HTR-8/SVneo (cell line): ENCODE measurements at places on chromosomes 4 and X.
A peak's percentile ranks its signal among the peaks of the same experiment; 100 is the strongest.

DNA sequence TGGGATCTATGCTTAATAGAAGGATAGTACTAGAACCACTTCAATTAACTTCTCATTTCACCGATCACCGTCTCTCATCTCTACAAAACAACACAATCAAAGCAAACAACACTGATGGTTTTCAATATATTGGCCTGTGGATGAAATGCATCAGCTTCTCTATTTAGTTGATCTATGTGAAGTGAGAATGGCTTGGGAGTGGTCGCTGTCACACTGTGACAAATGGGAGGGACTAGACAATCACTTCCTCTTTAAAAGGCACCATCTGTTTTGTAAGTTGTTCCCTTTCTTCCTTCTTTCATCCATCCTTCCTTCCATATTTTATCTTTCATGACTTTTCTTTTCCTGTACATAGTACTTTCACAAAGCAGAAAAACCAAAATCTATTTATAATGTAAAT, 23.9 kb upstream of the NWD2 start:
- no peak for DNase-seq

DNA sequence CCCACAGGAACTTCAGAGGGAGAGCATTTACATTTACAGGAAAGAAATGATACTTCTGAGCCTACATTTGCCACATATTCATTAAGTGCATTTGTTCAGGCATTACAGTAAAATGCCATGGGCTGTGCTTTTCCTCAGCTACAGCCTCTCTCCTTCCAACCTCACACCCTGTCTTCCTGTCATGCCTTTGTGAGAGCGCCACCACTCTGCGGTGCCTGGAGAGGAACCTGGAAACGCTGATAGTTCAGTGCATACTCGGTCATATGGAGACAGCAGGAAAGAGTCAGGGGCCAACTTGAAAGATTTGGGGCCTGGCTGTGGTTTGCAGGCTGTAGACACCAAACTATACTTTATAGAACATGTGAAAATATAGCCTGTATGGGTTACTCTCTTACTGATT, 40.5 kb downstream of the NFKB1 start:
- no peak for DNase-seq

GRCh38 chr4:139295942-139296299, 5.4 kb upstream of the NAA15 start:
- DNase-seq: no peak

GRCh38 chr4:140096921-140097320, 57.1 kb downstream of the MAML3 start:
- no peak for DNase-seq

GRCh38 chr4:20603671-20604313, 96.5 kb upstream of the PACRGL start:
- peak; percentile 30 for DNase-seq

- no peak for DNase-seq
These were observed 19.6 kb downstream of the VBP1 start for GRCh38 chrX:155235891-155236290.

DNA sequence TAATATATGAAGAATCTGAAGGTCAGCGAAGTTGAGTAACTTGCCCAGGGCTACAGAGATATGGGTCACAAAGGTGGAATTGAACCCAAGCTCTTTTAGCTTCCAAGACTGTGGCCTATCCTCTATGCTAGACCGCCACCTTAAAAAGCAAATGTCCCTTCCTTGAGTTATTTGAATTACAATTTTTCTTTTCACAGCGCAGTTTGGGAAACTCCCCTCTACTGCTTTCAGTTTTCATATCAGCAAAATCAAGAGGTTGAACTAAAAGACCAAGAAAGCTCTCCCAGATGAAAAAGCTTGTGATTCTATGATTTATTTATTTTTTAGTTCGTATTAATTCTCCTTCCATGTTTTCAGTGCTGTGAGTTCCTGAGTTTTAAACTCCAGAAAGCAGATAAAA, 174.5 kb upstream of the C1QTNF7 start:
- no peak for DNase-seq

DNA sequence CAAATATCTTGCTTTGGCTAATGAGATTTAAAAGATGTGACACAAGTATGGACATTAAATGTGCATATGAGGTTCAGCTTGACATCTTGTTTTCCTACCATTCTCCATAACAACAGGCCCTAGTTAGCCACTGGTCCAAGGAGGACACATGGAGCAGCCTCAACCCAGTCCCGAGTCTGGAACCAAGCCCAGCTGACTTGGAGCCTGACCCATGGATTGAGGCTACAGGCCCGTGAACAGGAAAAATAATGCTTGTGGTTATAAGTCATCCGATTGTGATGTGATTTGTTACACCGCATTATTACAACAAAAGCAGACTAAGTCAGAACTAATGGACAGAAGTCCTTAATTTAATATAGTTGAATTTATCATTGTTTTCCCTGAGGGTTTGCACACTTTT, 123.2 kb upstream of the BANK1 start:
- no peak for DNase-seq

DNA sequence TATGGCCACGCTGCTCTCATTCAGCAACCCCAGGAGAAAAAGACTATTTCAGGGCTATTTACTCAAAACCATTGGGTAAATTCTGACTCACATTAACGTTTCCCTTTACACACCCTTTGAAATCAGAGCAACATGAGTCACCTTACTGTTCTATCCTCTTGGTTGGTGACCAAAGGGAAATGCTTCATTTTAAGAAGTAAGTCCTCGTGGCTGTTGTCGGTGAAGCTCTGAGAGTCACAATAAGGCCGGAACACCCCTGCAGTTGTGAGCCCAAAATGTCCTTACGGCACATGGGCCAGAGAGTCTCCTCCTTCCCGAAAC, 56.3 kb upstream of the SPRY1 start:
- no peak for DNase-seq

GRCh38 chrX:6708041-6708440, 173.1 kb upstream of the VCX3A start:
- no peak for DNase-seq

DNA sequence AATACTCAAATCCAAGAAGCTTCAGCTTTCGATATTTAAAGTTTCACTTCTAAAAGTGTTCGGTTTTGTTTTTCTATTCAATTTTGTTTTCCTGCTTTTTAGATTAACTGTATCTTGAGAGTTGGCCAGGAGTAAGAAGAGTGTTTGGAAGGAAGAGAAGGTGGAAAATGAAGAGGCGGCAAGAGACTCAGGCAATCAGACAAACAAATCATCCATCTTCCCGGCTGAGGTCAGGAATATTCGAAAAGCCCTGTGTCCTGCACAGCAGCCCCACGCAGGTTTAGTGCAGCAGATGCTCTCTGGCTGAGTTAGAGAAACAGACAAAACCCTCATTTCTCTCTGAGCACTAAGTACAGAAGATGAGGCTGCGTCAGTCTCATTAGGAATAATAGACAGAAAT, 330.3 kb upstream of the NOCT start:
- DNase-seq: no peak

- DNase-seq: no peak
These were observed 8.3 kb downstream of the SEC24B start for GRCh38 chr4:109441862-109442458.

DNA sequence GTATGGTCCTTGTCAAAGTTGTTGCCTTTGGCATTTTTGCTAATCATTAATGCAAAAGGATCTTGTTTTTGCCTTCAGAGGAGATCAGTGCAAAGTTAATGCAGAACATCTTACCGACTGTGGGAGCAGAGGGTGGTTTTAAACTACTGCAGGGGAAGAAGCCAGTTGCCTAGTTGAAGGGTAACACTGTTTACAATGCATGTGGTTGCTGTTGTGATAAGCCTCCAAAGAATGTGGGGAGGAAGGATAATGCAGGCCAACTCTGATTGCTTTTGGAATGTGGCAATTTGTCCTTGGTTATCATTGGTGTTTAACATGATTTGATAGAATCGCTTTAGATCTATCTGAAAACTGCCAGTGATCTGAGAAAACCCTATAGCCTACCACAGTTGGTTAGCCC, 204.3 kb upstream of the TLL1 start:
- DNase-seq: no peak

DNA sequence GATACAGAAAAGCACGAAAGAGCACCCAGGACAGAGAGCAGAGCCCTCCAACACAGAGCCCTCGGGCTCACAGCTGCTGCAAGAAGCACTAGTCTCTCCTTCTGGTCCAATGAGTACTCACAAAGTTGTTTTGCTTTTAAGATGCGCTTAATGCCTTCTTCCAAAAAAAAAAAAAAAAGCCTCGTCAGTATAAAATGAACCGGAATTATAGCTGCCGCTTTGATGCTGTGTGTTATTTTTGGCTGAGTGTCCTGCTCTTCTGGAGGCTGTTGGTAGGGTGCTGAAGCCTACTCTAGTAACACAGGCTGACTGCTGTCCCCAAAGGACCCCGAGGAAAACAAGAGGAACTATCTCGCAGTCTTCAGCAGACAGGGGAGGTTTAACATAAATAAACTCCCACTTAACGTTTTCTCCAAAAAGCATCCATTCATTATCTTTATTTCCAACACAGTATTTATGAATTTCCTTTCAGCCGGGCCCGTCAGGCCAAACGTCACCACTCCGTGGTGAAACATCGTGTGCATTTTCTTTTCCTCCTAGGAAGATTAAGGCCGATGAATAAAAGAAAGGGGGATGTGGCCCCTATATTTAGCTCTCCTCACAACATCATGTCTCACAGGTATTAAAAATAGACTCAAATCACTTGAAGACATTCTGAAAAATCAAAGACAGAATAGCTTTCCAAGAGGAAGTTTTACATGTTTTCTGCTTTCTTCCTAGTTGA, 213.7 kb upstream of the PPARGC1A start:
- no peak for DNase-seq

GRCh38 chr4:3311095-3311372, 18.2 kb downstream of the RGS12 start:
- DNase-seq: no peak

DNA sequence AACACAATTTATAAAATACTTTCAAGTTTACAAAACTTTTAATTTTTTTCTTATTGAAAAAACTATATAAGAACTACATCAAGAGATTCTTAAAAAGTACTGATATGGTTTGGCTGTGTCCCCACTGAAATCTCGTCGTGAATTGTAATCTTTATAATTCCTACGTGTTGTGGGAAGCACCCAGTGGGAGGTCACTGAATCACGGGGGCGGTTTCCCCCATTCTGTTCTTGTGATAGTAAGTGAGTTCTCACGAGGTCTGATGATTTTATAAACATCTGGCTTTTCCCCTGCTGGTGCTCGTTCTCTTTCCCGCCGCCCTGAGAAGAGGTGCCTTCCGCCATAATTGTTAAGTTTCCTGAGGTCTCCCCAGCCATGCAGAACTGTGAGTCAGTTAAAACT, 88.5 kb downstream of the FRAS1 start:
- DNase-seq: no peak

- no peak for DNase-seq
These were observed 14.9 kb upstream of the PDZD4 start for GRCh38 chrX:153845195-153845594.

DNA sequence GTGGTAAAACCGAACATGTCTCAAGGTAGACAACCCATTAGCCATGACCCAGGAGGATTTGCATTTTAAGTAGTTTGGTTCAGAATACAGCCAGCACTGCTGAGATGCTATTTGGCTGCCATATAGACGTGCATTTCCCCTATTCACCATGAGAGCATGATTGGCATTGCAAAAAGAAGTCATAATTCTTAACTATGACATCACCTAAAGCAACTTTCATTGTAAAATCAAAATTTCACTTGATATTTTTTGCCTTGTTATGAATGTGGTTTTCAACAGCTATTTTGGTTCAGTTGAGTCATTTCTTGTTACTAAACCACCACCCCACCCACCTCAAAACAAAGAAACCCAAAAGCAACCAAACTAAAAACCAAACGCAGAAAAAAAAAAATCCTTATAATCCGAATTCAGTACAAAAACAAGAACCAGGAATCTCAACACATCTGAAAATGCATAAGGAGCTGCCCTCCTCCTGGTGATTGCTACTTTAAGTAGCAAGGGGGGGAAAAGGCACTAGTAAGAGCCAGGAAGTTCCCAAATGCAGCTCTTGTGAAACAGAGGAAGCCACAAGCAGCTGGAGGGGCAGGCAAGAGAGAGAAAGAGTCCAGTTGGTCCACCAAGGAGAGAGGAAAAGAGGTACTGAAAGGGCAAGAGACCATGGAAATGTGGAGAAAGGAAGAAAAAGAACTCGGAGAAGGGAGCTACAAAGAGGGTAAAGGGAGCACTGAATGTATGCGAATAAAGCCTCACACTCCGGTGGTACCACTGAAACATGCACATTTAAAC, 3.1 kb downstream of the SLITRK4 start:
- DNase-seq: no peak

- DNase-seq: no peak
These were observed 85.7 kb upstream of the HPRT1 start for GRCh38 chrX:134374294-134374693.

DNA sequence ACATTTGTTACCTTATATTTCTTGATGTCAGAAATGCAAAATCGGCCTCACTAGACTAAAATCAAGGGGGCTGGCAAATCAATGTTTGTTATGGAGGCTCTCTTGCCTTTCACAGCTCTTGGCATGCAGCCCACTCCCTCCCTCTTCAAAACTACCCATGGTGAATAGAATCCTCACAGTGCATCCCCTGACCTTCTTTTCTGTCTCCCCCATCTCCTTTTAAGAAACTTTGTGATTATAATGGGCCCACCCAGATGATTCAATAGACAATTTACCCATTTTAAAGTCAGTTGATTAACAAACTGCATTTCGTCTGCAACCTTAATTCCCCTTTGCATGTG, 184.0 kb downstream of the PCDH7 start:
- DNase-seq: no peak

DNA sequence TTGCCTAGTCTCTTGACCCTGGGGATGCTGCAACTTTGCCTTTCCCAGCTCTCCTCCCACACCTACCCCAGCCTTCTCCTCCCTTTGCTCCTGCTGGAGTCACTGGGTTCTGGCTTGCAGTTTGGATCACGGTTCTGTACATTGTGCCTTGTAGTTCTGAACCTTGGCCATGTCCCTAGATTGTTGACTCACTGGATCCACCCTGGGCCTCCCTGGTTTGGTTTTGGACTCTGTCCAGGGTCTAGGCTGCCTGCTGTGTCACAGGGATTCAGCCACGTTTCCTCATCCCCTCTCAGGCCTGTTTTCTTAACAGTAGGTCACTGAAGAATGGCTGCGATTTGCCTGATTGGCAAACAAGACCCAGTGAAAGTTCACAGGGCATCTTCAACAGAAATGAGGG, 11.5 kb upstream of the GABRE start:
- no peak for DNase-seq

- DNase-seq: no peak
These were observed 263.0 kb upstream of the ZFP42 start for GRCh38 chr4:187732524-187732923.

GRCh38 chrX:46666831-46667230, 92.1 kb downstream of the SLC9A7 start:
- DNase-seq: no peak

DNA sequence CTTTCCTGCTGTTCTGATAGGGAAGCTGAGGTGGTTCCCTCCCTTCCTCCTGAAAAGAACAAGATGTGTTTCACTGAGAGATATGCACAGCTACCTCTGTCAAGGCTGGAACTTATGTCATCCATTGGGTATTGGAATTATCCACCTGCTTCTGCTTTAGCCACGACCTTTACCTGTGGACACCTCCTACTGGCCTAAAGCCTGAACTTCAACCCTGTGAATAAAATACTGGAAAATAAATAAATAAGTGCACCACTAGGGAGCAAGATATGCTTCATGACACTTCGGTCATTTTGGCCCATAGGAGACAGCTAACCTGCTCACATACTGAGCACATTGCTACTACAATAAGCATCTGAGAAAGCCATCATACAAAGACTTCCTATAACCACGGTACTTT, 419.9 kb upstream of the NWD2 start:
- DNase-seq: no peak

- no peak for DNase-seq
These were observed 3.1 kb downstream of the CXXC4 start for GRCh38 chr4:104491481-104492182.

GRCh38 chr4:40280586-40280985, 54.5 kb upstream of the CHRNA9 start:
- no peak for DNase-seq
